ENCODE measurements at places on chromosomes 1 and 21.

DNA sequence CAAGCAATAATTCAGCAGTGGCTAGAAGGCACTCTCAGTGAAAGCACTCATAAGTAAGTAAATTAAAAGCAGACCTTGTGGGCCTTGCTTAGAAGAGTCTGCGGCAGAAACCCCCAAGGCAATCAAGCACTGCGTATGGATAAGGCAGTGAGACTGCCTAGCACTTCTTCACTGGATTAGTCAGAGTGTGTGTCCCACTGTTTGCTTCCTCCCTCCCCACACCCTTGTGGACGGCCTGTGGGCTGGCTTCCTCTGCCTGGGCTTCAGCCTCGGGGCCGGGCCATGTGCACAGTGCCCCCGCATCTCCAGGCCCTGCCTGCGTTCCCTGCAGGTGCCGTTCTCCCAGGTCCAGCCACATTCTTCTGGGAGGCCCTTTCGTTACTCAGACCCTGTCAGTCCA lies 23.8 kb downstream of the AGT start:
- no peak for DNase-seq

GRCh38 chr1:19656780-19657466 lies 7.8 kb upstream of the HTR6 start:
- DNase-seq, result no peak

DNA sequence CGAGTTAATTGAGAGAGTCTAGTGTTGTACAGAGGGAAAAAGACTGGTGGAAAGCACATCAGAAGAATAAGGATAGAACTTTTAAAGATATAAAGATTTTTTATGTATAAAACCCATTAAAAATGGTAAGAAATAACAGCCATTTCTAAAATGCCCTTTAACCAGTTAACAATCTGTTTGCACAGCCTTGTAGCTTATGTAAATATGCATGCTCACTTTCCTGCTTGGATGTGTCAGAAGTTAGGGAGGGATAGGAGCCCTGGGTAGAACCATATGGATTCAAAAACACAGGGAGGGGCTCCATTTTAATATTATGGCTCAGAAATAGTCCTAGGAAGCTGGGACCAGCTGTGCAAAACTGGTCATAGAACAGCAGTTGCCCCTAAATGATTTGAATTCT lies 4.5 kb upstream of the EDEM3 start:
- no peak for DNase-seq

DNA sequence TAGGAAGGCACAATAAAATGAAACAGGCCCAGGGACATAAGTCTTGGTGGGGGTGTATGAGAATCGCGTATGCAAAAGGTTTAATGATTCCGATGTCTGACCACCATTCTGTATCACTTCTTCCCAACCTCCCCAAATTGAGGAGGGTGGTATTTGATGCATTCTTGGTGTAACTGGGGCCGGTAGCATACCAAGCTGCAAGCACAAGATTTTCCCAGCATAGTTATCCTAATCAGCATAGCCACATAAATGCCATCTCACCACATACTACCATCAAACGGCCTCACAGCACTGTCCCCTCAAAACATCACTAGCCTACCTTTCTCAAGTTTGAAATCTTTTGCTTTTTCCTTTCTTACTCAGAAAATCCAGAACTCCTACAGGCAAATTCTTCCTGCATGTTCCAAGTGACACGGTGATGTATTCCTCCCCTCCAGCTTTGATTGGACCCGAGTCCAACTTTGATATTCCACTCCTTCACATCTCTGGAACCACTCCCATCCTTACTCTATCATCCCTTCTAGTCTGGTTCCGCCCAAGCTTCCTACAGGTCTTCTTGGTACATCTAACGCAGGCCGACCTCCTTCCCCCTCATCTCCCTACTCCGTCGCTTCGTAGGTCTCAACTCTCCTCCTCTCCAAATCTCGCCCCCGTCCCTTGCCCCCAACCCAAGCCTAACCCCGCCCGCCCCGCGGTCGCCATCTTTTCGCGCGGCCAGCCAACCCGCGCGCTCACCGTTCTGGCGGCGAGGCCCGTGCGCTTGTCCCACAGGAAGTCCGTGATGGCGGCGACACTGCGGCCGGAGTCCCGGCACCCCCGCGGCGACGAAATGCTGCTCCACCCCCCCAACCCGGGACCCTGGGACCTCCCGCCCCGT lies 600 bp downstream of the CLK2 start:
- DNase-seq, result no peak

DNA sequence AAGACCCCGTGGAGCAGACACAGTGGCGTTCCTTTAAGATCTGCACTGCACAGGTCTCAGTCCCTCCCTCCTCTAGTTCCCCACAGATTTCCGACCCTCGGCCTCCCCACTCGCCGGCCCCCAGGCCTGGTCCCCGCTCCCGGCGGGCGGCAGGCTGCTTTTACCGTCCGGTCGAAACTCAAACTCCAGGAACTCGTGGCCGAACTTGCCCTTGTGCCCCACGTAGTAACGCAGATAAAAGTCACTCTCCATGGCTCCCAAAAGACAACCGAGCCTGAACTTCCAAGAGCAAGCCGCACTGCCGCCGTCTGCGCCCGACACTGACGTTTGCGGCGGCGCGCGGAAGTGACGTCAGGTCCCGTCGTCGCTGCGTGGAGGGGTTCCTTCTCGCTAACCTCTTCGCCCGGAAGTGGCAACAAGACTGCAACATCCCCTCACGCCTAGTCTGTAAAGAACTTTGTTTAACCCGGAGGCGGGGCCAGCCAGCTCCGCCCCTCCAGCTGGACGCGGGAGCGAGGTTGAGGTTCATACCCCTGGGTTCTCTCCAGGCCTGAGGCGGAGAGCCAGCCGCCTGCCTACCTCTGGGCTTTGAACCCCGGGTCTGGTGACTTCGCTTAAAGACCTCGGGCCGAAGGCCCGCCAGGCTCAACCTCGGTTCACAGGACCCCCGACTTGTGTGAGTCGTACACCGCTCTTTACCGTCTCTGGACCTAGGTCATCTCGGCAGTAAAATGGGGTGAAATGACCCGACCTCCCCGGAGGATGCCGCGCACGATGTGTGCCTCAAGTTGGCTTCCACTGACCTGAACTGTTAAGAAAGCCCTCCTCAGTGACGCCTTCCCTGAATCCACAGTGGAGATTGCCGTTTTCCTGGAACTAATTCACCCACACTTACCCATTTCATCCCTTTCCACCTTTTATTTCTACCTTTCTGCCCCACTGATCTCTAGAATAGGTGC lies at the start of gene MAGOH:
Gene MAGOH, minus strand, starts transcription at position 322 of the 959 bp plus-strand sequence. Its CDS starts 70 bp downstream, at position 252.
- peak; percentile 95 for DNase-seq

GRCh38 chr1:26544126-26544525 lies 14.6 kb downstream of the RPS6KA1 start:
- DNase-seq, result no peak

DNA sequence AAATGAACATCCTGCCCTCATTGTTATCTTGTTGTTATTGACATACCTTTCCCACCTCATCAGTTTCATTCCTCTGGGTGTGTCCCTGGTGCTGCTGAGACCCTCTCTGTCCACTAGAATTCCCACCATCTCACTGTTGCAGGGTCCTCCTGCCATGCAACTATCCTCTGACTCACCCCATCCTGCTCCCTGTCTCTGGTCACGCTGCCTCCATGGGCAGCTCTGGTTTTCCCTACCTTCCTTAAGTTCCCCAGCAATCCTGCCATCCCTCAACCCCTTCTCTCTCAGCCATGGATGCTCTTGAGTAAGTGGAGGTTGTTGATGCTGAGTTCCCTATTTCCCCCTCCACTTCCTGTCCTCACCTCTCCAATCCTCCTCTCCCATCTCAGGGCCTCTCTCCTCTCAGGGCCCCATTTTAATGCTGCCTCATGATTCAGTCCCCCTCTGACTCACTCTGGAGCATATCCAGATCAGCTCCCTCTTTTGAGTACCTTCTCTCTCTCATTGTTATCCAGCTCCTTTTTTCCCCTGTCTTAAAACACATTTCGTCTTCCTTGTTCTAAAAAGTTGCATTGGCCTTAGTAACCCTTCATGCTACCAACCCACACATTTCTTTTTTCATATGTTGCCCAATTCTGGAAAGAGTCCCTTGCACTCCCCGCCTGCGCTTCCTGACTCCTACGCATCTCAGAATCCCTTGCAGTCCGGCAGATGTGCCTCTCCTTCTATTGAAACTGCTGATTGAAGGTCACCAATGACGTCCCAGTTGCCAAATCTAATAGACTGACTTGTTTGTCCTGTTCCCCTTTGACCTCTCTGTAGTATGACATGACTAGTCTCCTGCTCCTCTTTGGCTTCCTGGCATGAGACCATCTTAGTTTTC lies 92.0 kb downstream of the CNIH3 start:
- DNase-seq, result no peak

DNA sequence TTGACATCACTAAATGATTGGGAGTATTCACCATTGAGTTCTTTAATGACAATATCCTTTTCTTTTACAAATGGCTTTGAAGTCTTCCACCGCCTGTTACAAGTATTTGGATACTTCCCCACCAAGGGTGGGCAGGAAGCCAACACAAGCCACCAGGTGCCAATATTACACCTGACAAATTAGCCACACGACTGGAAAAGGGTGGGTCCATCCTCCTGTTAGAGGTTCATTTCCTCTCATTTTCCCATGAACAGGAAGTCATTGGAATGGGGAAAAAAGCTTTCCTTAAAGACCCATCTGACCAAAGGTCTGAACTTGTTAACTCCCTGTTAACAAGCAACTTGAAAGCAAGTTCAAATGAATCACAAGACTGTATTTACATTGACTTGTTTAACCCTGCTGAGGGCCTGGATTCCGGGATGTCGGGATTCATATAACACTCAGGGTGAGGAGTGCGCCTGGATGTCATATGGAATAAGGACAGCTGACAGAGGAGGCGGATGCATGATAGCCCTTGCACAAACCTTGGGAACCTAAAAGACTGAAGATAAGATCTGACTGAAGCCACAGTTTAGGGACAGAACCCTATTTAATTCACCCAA lies 40.5 kb upstream of the PROX1 start:
- no peak for DNase-seq

DNA sequence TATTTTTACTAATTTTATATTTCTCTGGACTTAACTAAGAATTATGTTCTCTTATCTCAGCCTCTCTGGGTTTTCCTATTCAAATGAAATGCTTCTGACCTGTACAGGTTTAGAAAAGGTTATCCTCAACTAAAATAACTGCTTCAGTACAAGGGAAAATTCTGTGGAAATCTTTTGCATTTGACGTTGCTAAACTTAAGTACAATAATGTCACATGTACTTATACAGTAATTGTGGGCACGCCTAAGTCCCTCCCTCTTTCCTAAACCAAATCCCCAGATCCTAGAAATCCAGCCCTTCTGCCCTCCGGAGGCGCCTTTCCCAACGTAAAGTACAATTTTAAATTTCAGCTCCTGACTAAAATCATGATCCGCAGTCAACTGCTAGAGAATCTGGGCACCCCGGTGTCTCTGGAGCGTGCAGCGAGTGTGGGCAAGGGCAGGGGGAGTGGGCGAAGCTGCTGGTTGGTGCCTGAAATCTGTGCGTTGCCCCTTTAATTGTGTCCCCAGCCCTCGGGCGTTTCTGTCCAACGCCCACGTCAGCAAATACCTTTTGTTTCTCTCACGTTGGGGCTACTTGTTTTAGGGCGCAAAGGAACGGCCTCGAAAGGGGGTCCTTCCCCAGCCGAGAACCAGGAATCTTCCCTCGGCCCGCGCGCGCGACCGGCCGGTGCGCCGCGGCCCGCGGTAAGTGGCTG lies at the start of gene ZBTB8A:
Gene ZBTB8A, plus strand, starts transcription at position 541 of the 697 bp plus-strand sequence. CDS start 53,505 bp downstream, outside the sequence.
- DNase-seq, result peak; percentile 26

- DNase-seq, result no peak
Observed at GRCh38 chr1:204350857-204351573, 8.7 kb downstream of the PLEKHA6 start.

DNA sequence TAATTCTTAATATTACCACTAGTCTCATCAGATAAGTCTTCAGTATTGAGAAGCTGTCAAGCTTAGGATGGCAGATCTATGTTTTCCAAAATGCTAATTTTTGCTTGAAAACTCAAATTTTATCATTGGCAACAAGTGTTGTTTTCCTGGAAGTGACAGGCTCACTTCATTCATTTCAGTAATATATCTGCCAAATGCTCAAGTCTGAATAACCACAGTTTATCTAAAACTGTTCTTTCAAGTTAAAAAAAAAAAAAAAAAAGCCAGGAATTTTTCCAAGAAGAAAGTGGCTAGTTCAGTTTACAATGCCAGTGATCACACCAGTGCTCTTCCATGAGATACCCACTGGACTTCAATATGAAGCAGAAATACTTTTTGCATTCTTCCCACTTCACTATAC lies 20.6 kb downstream of the SMYD2 start:
- no peak for DNase-seq

- no peak for DNase-seq
Observed at GRCh38 chr1:87795615-87796337, 467.1 kb downstream of the LMO4 start.

GRCh38 chr21:25640202-25640942 lies 1.3 kb downstream of the JAM2 start:
- peak; percentile 17 for DNase-seq

- no peak for DNase-seq
Observed at GRCh38 chr21:17989780-17990179, 170.6 kb upstream of the C21orf91 start.

DNA sequence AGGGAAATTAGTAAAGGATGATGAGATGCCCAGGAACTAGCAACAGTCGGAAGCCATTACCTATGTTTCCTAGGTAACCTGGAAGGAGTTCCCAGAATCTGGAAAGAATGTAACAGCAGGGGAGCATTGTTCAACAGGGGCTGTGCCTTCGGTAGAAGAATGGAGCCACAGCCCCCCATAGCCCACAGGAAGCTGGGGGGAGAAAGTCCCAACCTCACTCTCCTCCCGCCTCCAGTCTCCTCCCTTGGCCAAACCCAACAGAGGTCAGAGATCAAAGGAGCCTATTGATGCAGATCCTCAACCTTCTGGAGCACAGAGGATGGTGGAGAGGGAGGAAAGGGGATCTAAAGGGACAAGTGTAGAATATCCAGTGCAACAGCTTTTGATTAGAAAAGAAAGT lies 131.5 kb upstream of the SLC44A3 start:
- DNase-seq, result no peak

GRCh38 chr1:174166530-174167264 lies 7.4 kb downstream of the RABGAP1L start:
- no peak for DNase-seq

GRCh38 chr1:34906756-34907155 lies 22.7 kb downstream of the DLGAP3 start:
- DNase-seq, result no peak

DNA sequence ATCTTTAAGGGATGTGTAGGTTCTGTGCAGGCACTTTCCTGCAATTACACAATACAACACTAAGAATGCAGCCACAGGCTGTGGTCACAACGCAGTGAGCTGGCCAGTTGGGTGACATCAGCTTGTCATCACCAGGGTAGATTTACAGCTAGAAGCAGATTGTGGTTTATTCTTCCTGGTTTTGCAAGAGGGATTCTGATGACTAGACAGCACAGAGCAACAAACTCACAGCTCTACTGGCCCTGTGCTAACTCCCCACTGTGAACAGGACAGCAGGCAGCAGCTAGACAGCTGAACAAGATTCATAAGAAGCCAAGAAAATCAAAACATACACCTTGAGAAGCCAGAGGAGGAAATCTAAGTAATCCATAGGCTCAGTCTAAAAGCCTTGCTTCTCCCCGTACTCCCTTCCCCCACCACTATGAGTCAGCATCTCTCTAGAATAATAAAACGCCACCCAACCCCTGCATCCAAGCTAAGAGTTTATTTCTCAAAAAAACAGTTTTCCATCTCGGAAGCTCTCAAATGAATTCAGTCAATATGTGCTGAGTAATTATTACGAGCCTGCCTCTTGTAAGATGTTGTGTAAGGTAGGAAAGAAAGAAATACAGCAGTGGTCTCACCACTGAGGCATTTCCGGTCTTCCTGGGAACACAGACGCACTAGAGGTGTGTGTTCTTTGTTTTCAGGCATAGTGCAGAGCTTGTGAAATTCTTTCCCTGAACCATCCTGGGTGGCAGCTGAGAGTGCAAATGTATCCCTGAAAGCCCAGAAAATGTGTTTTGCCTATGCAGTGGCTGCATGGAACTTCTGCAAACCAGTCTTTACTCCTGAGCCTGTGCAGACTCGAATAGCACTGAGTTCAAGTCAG lies 162.8 kb downstream of the NTPCR start:
- DNase-seq, result peak; percentile 11

Data from stimulated activated naive CD8-positive, alpha-beta T cell treated with anti-CD3 and anti-CD28 coated beads, Interleukin-15, amount 100 ng/mL, for 72 hours (primary cell).